ENCODE measurements at places on chromosomes 2 and 18.

DNA sequence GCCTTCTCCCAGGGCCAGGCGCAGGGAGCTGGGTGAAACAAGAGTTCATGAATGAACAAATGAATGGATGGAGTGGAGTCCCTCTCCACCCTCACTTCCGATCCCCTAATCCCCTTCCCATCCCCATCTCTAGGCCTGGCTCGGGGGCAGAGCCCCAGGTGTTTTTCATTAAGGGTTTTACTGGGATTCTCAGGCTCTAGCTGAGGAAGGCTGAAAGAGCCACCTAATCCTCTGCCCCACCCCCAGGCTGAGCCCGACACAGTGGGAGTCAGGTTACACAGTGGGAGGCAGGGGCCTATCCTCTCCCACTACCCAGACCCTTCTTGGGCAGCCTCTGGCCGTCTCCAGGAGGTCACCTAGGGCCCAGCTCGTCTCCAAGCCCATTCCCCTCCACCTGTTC is 36.1 kb downstream of the SDC1 start:
- DNase-seq, result no peak

DNA sequence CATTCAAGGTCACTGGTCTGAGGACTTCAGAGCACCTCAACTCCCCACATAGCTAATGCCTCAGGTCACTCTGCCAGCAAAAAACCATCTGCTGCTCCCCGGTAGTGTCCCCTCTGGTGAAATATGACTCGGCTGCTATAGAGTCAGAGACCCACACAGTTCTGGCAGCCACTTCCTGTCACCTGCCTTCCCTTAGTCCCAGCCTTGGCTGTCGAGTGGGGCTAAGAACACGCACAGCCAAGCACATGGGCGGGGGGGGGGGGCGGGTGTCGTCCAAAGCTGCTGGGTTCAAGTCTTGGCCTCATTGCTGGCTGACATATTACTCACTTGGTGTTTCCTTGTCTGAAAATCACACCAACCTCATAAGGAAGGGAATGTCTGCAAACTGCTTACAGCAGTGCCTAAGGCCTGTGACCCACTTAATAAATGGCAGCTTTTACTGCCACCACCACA is 37.5 kb downstream of the POLR1A start:
- DNase-seq, result no peak

DNA sequence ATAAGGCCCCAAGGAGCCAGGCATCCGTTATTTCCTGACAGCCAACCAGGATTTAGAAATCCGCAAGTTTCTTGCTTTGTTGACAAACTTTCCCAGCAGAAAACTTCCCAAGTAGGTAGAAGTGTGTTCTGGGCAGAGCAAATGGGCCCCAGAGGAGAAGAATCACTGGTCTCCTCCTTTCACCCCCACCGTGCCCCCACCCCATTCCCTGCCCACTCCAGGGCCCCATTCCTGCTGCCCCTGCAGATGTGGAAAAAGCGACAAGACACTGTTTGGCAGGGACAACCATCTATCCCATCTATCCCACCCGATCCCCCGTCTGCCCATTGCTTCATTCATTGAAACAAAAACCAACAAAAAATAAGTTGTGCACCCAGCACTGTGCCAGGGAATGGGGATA is 10.2 kb upstream of the FAHD2A start:
- no peak for DNase-seq

DNA sequence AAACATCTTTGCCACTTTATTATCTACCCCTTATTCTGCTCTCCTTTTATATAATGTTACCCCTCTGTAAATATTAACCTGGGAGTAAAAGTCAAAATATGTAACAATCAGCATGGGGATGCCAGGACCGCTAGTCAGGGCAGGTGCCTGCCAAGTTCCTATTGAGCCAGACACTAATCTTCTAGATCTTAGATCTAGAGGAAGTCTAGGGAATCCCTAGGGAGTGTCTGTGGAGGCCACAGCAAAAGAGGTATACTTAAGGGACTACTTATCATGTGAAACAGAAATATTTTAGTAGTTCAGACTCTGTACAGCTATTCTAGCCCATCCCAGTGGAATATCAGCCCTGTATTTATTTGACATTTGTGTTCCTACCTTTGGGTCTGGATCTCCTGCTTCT is 600.8 kb upstream of the CDH2 start:
- DNase-seq, result no peak

DNA sequence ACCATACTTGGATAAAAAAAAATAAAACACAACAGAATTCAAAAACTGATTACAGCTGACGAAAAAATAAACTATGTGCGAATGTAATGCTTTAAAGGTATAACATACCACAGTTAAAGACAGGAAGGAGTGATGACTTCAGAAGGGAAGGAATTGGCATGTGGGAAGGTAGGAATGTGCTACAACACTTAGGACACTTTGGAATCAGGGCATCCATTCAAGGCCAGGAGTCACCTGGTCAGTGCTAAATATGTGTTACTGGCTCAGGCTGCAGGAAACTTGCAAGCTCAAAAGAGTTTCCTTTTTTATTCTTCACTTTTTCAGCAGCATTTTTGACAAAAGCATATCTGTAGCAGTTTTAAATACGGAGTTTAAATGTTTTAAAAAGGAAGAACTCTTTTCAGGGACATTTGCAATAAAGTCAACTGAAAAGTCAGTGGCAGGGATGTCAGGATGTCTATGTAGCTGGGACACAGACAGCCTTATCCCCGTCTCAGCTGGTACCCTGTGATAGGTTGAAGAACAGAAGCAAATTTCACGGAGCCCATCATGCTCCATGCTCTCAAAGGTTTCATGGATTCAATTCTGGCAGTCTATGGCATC is 138.0 kb upstream of the KLHL14 start:
- DNase-seq, result no peak

DNA sequence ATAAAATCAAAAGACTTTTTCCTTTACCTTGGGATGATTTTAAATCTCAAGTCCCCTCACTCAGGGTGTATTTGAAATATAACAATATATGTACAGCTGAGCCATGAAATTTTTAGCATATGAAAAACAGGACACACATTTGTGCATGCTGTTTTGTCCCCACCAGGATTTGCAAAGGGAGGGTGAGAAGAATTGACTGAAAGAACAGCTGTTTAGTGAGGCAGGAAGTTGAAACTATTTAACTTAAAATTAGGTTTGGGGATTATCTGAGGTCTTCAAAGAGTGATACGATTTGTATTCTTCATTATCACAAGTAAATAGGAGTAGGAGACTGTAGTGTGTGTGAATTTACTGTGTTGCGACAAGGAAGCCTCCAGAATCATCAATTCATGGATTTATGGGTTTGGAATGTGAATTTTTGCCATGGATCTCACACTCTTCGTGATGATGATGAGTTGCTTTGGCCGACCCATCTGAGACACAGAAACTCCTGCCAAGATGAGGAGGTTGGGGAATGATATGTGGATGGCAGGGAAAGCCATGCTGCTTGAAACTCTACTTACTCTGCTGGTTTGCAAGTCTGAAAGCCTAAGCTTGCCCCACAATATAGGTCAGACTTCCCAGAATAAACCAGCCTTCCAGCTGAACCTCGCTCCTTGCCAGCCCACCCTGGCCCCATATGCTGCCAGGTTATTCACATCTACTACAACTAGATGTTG is 31.0 kb upstream of the SPATS2L start:
- DNase-seq, result no peak

DNA sequence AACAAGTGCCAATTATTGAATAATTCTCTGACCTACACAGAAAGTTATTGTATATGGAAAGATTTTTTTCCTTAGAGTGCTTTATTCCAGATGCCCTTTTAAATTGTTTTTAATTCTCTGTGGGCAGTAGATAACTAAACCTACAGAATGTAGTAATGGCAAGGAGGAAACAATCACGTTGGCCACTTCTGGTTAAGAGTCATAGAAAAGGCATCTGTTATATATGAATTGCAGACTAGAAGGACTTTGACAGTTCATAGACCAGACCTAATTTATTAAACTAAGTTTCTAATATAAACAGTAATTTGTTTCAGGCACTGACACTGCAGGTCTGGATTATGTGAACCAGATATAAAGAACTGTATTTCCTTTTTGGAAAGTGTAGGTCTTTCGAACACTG is 607.5 kb downstream of the PLCL1 start:
- no peak for DNase-seq

DNA sequence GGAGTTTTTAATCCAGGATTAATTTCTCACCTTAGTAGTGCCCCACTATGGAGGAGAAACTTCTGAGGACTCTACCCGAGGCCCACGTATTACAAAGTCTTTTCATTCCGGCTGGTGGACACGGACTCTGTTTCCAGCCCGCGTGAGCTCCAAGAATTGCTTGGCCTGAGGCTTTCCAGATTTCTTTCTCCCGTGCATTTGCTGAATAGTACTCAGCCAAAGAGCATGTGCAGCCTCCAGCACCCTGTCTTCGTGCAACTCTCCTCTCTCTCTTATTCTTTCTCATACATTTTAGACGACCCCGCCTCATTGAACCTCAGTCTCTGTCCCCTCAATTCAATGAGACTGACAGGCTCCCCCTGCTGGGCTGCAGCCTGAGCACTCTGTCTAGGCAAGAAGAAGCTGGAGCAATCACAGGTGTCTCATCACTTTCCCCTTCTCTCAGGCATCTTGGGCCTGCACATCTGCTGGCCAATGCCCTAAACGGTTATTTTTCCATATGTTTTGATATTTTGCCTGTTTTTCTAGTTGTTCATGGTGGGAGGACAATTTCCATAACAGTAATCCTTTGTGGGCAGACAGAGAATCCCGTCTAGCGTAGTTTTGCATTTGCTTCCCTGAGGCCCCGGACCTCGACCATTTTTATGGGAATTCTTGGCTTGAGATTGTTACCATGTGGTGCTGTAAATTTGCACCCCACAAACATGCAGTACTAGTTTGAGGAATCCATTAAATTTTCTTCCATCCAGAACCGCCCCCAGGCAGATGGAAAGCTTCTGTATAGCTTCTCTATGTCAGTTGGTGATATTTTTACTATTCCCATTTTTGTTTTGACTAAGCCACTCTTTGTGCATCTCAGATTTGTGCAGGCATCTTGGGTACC is 50.1 kb upstream of the LPIN2 start:
- DNase-seq, result peak; percentile 42

DNA sequence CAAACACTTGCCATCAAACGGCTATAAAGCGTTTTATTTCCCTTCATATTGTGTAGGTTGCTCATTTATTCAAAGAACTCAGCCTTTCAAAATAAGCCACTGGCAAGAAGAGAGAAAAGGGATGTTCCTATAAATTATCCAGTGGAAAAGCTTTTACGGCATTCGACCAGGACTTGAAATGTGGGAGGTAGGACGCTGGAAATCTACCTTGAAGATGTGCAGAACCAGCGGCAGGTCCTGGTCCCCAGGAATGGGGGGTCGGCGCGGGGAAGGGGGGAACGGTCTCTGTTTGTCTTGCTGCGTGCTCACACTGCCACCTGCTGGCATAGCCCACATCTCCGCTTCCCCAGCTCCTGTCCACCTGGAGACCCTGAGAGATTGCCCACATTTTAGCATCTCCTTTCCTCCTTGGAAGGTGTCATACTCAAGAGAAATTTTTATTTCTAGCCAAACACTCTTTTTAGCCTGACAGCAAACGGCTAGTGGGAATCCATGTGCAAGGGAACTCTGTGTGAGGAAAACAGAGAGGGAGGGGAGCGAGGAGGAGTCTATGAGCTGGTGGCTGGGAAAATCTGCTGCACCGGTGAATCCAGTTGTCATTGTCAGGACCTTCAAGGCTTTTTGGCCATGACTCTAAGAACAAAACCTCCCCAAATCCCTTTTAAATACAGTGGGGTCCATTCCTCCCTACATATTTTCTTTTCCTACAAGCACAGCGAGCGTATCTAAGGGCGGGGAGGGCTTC is 349.0 kb upstream of the PKDCC start:
- no peak for DNase-seq

GRCh38 chr18:13720847-13721246 is 5.5 kb downstream of the FAM210A start:
- DNase-seq, result no peak

GRCh38 chr2:234747032-234747431 is 204.8 kb upstream of the SH3BP4 start:
- no peak for DNase-seq

GRCh38 chr2:229335877-229336346 is 64.8 kb upstream of the PID1 start:
- DNase-seq, result peak; percentile 46

- no peak for DNase-seq
Measured at GRCh38 chr2:175523001-175523400, 341.5 kb upstream of the ATP5MC3 start.

DNA sequence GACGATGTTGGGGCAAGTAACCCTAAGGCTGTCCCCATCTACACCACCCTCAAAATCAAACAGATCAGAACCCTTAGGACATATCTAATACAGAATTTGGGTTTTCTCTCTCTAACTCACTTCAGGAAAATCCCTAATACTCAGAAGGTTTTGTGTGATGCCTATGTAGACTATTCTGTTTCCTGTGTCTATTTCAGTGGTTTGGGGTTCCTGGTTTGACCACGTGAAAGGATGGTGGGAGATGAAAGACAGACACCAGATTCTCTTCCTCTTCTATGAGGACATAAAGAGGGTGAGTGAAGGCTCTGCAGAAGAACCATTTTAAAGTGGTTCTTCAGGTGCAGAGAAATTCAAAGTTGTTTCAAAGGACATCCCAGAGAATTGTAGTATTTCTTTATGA is 16.3 kb downstream of the SULT1C2 start:
- DNase-seq, result no peak

- DNase-seq, result no peak
Measured at GRCh38 chr18:58915006-58915799, 50.5 kb downstream of the ZNF532 start.

GRCh38 chr2:142803158-142803557 is 74.3 kb upstream of the KYNU start:
- DNase-seq, result no peak

GRCh38 chr2:204452464-204453023 is 92.7 kb upstream of the PARD3B start:
- DNase-seq, result peak; percentile 34

DNA sequence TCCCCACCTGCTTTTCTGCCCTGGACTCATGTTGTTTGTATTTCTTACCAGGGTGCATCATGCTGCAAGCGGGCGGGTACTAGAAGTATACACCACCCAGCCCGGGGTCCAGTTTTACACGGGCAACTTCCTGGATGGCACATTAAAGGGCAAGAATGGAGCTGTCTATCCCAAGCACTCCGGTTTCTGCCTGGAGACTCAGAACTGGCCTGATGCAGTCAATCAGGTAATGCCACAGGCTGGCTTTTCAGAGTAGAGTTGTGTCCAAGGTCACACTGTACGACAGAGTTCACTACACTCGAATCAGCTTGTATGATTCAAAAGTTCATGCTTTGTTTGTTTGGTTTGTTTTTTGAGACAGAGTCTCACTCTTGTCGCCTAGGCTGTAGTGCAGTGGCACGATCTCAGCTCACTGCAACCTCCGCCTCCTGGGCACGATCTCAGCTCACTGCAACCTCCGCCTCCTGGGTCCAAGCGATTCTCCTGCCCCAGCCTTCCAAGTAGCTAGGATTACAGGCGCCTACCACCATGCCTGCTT is 19.4 kb downstream of the SRSF7 start:
- no peak for DNase-seq

GRCh38 chr2:152464851-152465470 is 130.0 kb downstream of the FMNL2 start:
- DNase-seq, result no peak

- DNase-seq, result no peak
Measured at GRCh38 chr2:240642806-240643092, 17.5 kb downstream of the GPR35 start.

GRCh38 chr2:206886696-206887095 is 52.6 kb upstream of the CPO start:
- no peak for DNase-seq
